Neural crest cell (in vitro differentiated cells): ENCODE measurements at places on chromosomes 6 and 20. TPM values are rescaled to one million over a fixed set of nuclear protein-coding genes. Genes with fewer than 3 reads are reported as not detected.

DNA sequence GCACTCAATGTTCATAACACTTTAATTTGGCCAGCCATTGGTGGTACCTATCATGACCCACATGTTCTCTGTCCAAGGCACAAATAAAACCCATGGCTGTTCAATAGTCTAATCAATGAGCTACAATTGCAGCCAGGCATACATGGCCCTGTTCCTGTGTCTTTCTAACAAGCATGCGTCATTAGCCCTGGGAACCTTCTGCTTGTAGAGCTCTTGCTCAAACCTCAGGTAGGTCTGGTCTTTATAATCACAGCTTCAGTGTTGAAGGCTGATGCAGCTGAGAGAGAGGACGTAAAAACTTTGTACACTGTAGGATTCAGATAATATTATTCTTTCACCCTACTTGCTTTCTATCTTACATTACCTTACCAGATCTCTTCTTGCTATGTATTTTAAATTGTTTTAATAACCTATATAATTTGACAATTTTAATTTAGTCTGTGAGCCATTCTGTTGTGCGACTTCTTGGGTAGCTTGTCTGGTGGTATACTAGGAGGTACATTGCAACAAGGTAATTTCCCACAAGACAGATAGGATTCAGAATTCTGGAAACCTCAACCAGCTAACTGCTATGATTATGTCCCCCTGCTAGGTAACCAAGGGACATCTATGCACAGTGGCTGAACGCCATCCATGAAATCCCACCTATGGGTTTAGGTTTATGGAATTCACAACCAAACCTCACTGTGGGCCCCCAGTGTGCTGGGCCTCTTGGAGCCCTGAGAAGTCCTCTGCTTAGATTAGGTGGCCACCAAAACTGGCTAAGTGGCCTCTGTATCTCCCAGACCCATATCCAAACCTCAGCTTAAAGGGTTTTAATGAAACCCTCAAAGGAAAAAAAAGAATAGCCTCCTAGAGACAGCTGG, 55.4 kb upstream of the RIPOR2 start:
- H3K27me3 ChIP-seq: no peaks in the 10 kb centered on the region
- H3K4me1 ChIP-seq: peaks cover under 1% of the 10 kb centered on the region
- no peak for DNase-seq
- H3K36me3 ChIP-seq: peaks cover 11% of the 10 kb centered on the region
- H3K27ac ChIP-seq: no peak overlapping the region

DNA sequence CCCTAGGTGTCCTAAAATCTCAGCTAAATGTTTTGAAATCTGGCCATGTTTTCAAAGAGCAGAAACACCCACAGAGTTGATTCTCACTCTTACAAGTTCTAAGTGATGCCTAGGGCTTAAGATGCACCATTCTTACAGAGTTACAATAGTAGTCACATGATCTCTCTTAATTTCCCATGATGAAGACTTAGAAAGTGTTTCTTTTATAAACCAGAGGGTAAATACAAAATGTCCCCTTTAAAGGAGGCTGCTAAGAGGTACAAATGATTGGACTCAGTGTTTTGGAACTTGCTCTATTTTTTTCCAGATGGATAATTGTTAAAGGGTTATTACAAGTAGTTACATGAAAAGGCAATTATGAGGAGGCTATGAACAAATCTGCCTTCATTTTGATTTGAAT, 244.6 kb downstream of the GRM1 start:
- peaks cover 23% of the 10 kb centered on the region for H3K4me1 ChIP-seq
- H3K27ac ChIP-seq: no peak overlapping the region
- no peaks in the 10 kb centered on the region for H3K27me3 ChIP-seq

DNA sequence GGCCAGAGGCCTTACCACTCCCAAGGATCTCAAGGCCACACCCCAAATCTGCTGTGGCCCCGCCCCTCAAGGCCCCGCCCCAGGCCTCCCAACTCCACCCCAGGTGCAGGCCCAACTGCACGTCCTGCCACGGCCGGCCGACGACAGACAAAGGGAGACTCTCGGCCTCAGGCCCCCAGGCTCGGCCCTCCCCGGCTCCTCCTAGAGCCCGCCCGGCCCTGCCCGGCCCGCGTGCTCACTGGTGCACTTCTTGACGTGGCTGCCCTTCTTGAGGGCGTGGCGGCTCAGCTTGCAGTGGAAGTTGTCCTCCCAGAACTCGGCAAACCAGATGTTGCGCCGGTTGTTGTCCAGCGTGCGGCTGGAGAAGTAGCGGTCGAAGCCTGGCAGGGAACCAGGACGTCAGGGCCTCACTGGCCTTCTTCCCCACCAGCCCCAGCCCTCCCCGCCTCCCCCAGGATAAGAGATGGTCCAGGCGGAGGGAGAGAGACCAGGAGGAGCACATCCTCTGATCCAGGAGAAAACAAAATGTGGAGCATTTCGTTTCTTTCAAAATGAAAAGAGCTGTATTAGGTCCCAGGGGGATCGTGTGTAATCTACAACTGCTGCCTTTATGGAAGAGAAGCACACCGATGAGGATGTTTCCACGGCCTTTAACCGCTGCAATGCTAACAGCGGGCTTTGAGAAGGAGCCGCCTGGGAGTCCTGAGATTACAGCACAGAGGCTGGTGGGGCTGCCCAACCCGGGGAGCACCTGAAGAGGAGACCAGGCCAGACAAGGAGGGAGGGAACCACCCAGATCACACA, 89.4 kb downstream of the GRM4 start:
- no peak overlapping the region for H3K4me3 ChIP-seq
- DNase-seq: peak; percentile 16
- H3K4me1 ChIP-seq: no peaks in the 10 kb centered on the region
- no peak overlapping the region for H3K27ac ChIP-seq
- peaks cover 5% of the 10 kb centered on the region for H3K27me3 ChIP-seq

UST gene
- total RNA-seq: 5.5 and 6.1 TPM in 2 replicates

DNA sequence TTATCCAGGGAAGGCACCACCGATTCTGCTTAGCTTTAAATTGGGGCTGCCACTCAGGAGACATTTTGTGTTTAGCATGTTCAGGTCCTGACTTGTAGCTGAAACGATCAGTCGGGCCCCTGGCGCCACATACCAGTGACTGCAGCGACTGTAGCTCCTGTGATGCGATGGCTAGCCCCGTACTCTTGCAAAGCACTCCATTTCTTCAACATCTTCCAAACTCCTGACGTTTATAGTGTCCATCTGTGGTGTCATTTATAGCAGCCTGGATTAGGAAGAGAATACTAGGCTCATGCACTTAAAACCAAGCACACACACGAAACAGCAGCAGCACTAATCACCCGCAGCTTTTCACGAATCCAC, 13.0 kb downstream of the POU3F2 start:
- DNase-seq: no peak
- H3K4me3 ChIP-seq: peak overlapping the region; percentile 98
- peaks cover 52% of the 10 kb centered on the region for H3K36me3 ChIP-seq

NT5DC1 gene
- total RNA-seq: 28.3 and 33.2 TPM in 2 replicates

MDFI gene
- total RNA-seq: 64.2 and 65.8 TPM in 2 replicates

DNA sequence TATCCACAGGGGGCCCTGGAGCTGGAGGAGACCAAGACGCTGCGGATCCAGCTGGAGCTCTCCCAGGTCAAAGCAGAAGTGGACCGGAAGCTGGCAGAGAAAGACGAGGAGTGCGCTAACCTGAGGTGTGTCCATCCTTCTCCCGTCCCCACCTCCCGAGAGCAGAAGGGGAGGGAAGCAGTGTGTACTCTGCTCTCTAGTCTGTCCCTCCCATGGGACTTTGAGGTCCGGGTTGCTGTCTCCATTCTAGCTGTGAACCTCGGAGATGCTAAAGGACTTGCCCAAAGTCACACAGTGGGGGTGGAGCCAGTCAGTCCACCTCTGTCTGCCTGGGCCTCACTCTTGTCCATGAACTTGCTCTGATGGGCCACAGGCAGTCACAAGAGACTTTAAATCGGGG, 44.1 kb downstream of the MYH7B start:
- no peak overlapping the region for H3K27ac ChIP-seq
- peaks cover 18% of the 10 kb centered on the region for H3K36me3 ChIP-seq

RIPOR3 gene
- 0.43 and 0.44 TPM in 2 replicates for total RNA-seq
